ENCODE measurements at places on chromosomes 16 and 17. TPM values are rescaled to one million over a fixed set of nuclear protein-coding genes. Genes with fewer than 3 reads are reported as not detected.

DNA sequence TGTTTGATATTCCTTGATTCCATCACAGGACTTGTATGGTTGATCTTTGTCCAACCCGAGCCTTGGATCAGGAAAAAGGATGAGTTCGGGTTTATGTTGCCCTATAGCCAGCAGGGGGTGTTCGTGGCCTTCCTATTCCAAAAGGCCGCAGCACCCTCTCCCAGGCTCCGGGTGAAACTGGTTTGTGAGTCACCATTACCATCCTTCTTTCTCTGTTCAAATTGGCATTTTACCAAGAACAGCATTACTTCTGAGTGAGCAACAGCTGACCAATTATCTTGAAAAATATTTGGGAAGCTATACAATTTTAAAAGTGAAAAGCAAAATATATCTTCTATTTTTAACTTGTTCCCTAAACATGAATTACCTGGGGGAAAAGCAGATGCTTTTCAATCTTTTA, 24.3 kb upstream of the KRT20 start:
- peak; percentile 52 for DNase-seq

DNA sequence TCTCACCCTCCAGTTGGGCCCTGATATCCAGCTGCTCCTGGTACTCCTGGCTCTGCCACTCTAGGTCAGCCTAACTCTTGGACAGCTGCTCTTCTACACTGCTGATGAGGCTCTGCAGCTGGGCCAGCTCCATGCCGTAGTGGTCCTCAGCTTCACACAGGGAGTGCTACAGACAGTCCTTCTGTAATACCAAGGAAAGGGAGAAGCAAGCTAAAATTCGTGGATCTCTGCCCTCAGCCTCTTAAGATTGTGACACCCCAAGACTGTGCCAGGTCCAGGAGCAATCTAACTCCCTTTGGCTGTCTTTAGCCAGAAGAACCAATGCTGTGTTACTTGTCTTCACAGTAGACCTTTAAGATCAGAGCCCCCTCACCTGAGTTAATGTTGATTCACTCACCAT, 7.7 kb upstream of the KRT38 start:
- no peak for DNase-seq

DNA sequence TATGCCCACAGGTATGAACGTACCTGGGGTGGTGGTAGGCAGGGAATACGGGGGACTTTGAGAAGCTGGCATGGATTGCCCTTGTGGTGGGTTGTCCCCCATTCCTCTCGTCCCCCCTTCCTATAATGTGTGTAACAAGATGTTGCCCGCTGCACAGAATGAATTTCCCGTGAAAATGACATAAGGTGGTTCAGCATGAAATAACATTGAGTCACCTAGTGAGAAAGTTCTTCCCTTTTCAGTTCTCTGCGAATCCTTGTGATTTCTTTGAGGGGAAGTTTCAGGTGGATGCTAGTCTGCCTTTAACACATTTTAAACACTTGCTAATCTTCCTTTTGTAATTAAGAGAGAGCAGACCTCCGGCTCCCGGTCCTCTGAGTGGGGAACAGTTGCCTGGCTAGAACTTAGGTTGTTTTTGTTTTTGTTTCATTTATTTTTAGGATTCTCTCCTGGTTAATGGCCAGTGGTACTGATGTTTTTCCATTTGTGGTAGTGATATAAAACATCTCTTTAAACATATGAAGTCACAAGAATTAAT, 58.9 kb downstream of the RAP1GAP2 start:
- DNase-seq, result no peak

DNA sequence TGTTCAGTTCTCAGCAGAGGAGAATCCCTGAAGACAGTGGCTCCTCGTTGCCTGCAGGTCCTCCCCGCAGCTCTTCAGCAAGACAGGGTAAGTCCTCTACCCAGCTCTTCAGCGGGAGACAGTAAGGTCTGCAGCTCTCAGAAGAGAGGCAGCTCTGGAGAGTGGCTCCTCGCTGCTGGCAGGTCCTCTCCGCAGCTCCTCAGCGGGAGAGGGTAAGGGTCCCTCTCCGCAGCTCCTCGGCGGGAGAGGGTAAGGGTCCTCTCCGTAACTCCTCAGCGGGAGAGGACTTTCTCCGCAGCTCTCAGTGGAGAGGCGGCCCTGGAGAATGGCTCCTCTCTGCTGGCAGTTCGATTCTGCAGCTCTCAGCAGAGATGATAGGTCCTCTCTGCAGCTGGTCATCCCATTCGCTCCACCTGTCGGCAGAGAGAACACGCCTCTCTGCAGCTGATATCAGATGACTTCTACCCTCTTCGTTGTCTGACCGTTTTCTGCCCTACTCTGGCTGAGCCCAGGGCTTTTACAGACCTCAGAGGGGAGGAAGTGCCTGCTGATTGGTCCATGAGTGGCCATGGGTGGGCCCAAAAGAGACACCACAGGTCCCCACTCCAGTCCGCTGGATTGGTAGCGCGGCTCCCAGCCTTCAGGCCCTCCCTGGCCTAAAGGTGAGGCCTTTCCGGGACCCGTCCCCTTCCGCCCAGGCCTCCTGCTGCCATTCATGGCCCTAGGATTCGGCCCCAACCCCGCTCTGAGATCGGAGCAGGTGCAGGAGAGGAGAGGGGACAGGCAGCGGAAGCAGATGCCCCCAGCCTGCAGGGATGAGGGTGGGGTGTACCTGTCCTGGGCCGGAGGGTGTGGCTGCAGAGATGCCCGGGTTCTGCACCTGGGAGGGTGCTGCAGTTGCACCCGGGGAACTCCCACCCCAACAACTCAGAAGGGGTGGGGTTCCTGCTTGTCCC, 11.9 kb upstream of the SHCBP1 start:
- DNase-seq, result no peak

The SLC35G6 gene
- total RNA-seq, result not detected

The KCNJ18 gene
- total RNA-seq, result not detected
